Activated T-helper 1 cell treated with anti-CD3 and anti-CD28 coated beads, Interleukin-12 subunit alpha, Interleukin-12 subunit beta, Interleukin-2, Interleukin-4 antibody, amounts not matched to agents 30 ng/mL and 10 ng/mL and 1 ng/mL, durations not matched to agents 14 hours and 24 hours and 36 hours (primary cell): ENCODE measurements at places on chromosomes 5 and 9.

- no peak for DNase-seq
Measured at GRCh38 chr9:94096819-94097577, 12.7 kb downstream of the PTPDC1 start.

DNA sequence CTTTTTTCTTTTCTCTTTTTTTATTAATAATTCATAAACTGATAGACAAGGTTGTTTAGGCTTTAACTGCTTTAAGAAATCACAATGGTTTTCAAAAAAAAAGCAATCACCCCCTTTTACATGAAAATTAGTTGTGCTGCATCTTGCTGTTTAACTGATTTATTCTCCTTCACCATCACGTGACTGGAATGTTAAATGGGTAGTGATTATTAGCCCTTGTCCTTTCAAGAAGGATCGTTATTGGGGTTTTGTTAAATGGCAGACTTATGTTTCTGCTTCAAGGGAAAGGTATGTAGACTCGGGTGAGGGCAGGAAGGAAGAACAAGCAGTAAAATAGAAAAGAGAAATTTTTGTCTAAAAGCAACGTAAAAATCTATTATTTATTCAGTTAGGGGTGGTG is 175.6 kb upstream of the TLE4 start:
- no peak for DNase-seq

DNA sequence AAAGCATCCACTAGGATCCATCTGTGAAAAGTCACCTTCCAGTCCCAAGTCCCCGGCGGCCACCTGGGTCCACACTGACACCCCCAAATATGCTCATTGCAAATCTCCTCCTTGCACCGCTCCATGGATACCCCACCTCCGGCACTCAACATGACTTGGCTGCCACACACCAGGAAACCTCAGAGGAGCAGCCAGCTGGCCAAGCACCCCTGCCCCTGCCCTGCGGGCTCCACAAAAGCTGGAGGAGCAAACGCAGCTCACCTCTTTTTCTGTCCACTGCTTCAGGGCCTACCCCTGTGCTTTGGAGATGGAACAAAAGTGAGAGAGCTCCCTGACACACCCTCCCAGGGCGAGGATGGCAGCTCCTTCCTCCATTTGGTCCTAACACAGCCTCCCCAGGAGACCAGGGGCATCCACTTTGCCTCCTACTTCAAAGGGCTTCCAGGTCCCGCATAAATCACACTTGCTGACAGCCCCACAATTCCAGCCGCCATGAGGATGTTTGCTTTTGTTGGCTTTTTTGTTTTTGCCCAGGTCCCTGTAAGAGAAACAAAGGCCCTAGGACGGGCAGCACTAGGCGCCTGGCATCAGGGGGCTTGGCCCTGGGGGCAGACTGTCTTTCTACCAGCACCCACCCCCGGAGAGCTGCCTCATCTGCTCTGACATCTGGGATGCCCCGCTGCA is 14.8 kb downstream of the ROR2 start:
- no peak for DNase-seq

- no peak for DNase-seq
Measured at GRCh38 chr9:130527651-130528310, 51.6 kb upstream of the FUBP3 start.

DNA sequence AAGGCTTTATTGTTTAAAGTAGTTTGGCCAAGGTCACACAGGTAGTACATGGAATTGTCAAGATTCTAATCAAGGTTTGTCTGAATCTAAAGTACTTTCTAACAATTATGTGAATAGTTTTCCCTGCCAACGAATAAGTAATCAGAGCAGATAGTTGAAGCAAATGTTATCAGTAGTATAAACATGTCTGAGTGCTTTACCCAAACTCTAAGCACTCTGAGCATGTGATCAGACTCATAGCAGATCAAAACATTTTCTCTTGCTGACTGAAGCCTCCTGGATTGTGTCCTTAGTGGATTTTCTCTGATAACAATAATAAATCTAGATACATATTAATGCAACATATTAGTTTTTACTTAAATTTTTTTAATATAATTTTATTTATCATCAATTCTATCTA is 995.0 kb downstream of the EFNA5 start:
- DNase-seq = no peak

- no peak for DNase-seq
Measured at GRCh38 chr5:94045839-94046782, 304.7 kb upstream of the POU5F2 start.

DNA sequence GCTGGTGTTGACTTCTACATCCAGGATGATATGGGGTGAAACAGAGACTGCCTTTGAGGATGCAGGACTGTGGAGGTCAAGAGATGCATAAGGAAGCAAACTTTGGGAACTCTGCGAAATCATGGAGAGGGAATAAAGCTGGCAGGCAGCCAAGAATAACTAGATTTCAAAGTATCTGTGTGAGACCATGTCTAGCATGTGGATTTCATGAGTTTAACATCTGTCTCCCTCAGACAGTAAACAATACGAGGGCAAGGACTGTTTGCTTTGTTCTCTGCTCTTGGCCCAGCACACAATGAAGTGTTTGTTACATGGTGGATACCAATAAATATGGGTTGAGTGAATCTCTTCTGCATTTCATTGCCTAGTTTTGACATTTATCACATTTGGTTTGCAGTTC is 71.3 kb downstream of the RASEF start:
- DNase-seq = no peak

- no peak for DNase-seq
Measured at GRCh38 chr5:176647843-176648473, 674 bp downstream of the TSPAN17 start.

- no peak for DNase-seq
Measured at GRCh38 chr5:146770980-146771379, 107.6 kb downstream of the PPP2R2B start.
